Lower leg skin (tissue), 4 donors: ENCODE measurements at places on chromosomes 2 and 18. TPM values are rescaled to one million over a fixed set of nuclear protein-coding genes. Genes with fewer than 3 reads are reported as not detected.
A peak's percentile ranks its signal among the peaks of the same experiment; 100 is the strongest.

DNA sequence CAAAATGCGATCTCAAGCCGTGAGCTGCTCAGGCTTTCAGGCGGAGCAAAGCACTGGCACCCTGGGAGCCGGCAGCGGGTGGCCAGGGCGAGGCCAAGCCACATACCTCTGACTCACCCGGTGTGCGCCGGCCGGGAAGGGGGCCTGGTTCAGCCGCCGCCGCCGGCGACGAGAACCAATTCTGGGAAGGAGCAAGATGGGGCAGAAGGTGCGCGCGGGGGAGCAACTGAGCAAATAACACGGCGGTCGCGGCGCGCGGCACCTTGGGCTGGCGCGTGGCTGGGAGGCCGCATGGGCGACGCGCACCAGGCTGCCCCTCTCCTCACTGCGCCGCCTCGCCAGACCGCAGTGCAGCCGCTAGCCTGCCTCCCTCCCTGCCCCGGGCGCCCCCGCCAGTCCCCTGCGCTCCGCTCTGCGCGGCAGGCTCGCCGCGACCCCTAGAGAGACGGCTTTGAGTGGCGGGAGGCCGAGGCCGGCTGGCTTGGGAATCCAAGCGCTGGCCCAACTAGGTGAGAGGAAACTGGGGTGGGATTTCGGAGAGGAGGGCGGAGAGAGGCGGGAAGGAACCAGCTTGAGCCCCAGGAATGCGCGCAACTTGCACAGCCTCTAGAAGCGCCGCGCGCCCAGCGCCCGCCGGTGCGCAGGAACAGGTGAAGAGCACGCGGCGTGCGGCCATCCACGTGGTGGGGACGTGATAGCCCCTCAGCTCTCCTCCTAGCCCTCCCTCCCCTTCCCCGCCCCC, 3.2 kb downstream of the NRP2 start:
- DNase-seq: peak; percentile 86

- no peak for DNase-seq
Measured at GRCh38 chr2:211068108-211068780, 511.8 kb downstream of the CPS1 start.

- DNase-seq: no peak
Measured at GRCh38 chr18:13292736-13293135, 74.2 kb downstream of the LDLRAD4 start.

DNA sequence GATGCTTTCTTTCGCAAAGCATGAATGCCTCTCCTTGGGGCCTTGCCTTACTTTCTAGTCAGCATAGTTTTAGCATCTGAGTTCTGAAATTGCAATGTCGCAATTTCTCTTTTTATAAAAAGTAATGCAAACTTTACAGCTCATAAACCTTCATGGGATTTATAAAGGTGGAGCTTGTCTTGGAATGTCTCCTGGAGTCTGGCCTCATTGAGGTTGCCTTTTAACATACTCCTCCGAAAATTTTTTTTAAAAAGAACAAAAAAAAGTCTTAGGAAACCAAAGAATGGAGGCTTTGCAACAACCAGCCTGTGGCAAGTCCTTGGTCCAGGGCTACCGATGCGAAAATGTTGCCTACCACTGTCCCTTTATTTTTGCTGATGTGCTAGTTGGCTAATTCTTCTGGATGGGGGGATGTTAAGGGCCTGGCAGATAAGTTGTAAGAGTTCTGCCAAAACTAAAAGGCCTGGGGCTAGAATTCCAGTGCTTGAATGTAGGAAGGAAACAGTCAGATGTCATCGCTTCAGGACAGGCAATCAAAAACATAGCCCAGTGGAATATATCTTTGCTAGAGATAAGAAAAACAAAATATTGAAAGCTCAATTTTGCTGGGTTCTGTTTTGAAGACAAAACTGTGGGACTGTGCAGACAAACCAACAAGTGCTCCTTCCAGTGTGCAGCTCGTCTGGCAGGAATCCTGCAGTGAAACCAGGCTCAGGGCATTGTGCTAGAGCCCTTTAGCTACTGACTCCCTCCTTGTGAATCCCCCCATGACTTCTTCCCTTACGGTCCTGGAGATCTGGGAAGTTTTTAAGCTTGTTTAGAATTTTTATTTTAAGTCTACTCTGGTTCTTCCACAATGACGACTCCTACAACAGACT, 213.0 kb downstream of the PIEZO2 start:
- DNase-seq: no peak

GRCh38 chr2:73920577-73921545, 5.8 kb upstream of the DGUOK start:
- no peak for DNase-seq

Gene COL3A1
- 142 TPM for total RNA-seq

Gene MAP3K19
- not detected for total RNA-seq

Gene CLHC1
- total RNA-seq: 13.1 TPM
